ENCODE measurements at places on chromosomes 16 and 17. TPM values are rescaled to one million over a fixed set of nuclear protein-coding genes. Genes with fewer than 3 reads are reported as not detected.

DNA sequence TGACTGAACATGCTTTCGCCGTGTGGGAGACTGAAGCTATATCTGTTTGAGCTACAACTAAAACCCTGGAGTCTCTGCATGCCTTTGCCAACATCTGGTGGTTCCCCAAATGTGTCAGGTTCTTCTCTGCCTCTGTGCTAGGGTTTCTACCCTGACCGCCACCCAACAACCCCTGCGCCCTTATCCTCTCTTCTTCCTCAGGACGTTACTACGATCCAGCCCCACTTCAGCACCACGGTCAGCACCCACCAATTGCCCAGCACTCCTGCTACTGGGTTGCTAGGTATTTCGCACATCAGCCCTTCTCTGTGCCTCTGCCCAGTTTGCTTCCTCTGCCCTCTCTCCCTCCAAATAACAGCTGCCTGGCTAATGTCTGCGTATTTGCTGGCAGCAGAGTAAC is 106.3 kb upstream of the HSBP1 start:
- no peak for DNase-seq

CLEC3A gene
- not detected for total RNA-seq

DNA sequence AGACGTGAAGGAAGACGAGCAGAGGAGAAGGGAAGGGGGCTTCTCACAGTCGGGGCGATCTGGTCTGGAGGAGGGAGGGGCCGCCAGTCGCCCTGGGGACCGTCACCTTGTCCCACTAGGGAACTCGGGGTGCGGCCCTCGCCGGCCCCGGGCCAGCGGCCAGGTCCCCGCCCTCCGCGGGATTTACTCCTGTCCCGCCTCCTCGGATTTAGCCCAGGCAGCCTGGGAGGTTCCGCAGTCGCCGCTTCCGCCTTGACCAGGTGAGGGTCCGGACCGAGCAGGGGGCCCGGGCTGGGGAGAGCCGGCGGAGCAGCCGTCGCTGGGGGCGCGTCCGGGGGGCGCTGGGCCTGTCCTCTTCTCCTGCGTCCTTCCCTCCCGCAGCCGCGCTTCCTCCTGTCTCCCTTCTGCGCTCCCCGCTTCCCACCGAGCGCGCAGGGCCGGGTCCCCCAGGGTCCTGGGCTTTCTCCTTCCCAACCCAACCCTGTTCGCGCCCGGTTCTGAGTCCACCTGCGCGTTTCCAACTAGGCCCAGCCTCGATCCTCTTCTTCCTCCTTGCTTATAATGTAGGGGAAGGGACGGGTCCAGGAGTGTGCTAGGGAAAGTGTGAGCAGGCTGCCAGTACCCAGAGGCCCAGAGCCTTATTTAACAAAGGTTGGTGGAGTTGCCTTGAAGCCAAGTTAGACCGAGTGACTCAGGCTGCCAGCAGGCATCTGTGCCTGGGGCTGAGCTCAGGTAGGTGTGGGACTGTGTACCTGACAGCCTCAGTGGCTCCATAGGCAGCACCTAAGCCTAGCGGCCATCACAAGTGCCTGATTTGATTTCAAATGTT is at the start of gene TNK1:
Gene TNK1, plus strand, starts transcription at position 235 of the 829 bp plus-strand sequence. CDS start 1,838 bp downstream, outside the sequence.
- peak; percentile 71 for DNase-seq

DYNC1LI2 gene
- 219 TPM for total RNA-seq

- no peak for DNase-seq
Measured at GRCh38 chr16:89319886-89320781, 102.6 kb downstream of the ZNF778 start.

GRCh38 chr17:6681671-6682070 is 30.1 kb downstream of the C17orf100 start:
- DNase-seq, result no peak

KRT31 gene
- total RNA-seq, result 0.35 TPM

GRCh38 chr17:22516861-22517636 is 824.7 kb downstream of the KCNJ18 start:
- DNase-seq, result no peak
